ENCODE measurements at places on chromosomes 3 and 15.

GRCh38 chr15:44489464-44489863 lies 47.5 kb upstream of the EIF3J start:
- no peak for DNase-seq

DNA sequence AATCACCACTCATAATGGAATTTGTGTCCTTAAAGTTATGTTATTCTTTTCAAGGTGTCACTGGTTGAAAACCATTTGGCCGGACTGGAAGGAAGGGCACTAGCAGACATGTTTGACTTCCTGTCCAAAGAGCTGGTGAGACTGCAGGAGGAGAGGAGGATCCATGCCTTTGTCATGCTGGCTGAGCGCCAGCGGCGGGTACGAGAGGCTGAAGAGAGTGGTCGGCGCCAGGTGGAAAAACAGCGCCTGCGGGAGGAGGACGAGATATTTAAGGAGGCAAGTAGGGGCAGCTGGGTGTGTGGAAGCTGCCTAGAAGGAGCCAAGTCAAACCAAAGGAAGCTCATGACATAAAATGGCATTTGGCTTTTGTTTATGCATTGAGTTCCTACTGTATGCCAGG lies 38.0 kb upstream of the NR1I2 start:
- DNase-seq = no peak

DNA sequence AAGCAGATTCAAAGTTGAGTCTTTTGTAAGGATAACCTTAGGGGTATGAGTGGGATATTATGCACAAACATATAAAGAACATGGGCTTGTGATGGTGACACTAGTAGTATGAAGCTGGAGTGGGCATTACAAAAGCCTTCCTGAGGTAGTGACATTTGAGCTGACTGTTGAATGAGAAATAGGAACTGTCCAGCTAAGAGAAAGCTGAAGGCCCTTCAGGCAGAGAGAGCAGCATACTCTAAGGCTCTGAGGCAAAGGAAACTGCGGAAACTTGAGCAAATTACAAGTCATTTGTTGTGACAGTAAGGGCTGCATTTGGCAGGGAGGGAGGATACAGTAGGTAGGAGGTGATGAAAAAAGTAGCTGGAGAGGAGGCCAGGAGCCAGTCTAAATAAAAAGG lies 190.7 kb upstream of the CD96 start:
- DNase-seq = no peak

- no peak for DNase-seq
Measured at GRCh38 chr15:50059883-50060282, 59.1 kb downstream of the ATP8B4 start.

- DNase-seq = no peak
Measured at GRCh38 chr3:65532215-65532614, 506.5 kb downstream of the MAGI1 start.

DNA sequence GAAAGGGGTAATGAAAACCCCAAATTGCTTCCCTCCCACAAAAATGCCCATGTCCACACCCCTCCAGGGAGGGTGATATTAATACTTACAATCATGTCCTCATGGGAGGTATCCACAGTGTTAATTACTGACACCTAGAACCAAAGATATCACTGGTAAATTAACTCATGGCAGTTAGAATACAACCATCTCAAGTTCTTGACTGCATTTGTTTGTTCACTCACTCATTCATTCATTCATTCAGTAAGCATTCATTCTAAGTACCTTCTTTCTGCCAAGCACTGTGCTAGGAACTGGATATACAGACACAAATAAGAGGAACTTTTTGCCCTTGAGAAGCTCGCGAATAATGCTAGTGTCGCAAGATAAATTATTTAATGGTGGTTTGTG lies 3.0 kb downstream of the SEC13 start:
- no peak for DNase-seq

- no peak for DNase-seq
Measured at GRCh38 chr15:60389261-60390077, 8.3 kb downstream of the ANXA2 start.

DNA sequence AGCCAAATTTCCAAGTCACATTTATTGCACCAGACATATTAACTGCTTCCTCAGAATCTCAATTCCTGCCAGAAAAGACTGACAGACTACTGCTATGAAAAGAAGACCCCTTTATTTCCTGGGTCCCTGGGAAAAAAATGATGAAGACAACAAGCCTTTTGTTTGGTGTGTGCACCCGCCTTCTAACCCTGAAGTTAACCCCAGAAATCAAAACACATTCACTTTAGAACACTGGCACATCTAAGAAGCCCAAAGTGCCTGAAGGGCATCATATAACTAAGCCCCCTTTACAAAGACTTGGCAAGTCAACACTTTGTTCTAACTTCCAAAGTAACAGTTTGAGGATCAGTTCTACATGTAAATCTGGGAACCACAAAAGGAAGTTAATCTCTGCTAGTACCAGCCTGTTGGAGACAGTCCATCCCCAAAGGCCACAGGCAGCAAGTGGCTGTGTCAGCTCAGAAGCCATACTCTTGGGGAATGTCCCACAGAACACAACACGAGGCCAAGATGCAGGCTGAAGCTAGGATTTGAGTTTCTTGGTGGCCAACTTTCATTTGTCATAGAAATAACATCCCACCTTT lies 16.3 kb upstream of the ATP1B3 start:
- no peak for DNase-seq

DNA sequence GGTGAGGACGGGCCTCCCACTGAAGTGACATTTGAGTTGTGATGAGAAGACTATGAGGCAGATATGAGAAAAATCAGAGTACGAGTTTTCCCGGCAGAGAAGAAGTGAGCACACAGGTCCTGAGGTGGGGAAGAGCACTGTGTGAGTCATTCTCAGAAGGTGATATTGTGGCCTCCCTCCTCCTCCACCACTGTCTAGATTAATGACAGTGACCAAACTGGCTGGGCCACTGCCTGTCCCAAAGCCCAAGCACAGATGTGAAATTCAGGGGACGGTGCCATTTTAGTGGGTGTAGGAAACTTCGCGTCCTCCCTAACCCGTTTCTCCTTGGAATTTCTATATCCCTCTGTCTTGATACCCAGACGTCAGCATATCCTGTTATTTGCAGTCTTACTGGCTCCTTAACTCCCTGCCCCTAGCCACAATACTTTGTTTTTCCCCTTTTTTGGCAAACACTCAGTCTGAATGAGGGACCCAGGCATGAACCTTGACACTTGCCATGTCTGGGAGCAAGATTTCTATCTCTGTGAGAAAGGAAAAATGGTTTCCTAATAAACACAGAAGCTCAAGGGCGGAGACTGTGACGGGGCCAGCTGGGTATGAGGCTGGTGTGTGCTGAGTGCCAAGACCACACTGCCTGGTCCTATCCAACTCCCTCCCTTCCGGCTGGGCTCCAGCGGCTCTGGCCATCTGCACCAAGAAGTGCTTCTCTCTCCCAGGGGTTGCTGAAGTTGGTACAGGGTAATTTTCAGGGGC lies 15.2 kb downstream of the PRICKLE2 start:
- DNase-seq = no peak

DNA sequence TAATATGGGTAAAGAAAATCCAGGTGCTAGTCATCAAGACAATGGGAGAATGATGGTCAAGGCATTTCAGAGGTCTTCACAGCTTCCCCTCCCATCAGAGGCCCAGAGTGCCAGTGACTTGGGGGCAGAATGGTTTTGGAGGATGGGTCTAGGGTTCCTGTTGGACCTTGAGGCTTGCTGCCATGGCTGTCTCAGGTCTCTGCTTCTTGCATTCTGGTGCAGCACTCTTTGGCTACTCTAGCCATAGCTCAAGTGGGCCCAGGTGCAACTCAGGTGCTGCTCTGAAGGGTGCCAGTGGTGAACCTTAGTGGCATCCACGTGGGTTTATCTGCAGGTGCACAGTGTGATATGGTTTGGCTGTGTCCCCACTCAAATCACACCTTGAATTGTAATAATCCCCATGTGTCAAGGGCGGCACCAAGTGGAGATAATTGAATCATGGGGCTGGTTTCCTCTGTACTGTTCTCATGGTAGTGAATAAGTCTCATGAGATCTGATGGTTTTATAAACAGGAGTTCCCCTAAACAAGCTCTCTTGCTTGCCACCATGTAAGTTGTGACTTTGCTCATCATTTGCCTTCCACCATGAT lies 48.5 kb upstream of the PEX5L start:
- DNase-seq = no peak

DNA sequence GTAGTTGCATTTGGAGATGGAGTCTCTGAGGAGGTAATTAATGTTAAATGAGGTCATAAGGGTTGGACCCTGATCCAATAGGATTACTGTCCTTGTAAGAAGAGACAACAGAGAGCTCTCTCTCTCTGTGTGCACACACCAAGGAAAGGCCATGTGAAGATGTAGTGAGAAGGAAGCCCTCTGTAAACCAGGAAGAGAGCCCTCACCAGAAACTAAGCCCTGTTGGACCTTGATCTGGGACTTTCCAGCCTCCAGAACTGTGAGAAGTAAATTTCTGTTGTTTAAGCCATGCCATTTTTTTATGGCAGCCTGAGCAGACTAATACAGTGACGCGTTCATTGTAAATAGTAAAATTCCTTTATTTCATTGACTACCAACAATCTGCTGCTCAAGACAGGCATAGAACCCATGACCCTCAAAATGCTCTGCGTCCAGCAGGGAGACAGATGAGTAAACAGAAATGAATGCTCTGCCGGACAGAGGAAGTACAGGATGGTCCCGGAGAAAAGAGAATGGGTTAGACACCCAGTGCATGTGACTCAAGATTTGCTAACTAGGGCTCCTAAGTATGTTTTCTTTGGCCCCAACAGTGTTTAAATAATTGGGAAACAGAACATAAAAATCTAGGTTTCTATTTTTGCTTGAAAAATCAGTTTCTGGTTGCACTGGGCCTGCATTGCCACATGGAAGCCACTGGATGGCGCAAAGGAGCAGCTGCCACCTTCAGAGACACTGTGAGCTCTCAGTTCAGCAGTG lies 37.9 kb upstream of the TNFAIP8L3 start:
- DNase-seq = peak; percentile 33

GRCh38 chr3:32309654-32310242 lies 71.3 kb downstream of the CMTM8 start:
- no peak for DNase-seq

DNA sequence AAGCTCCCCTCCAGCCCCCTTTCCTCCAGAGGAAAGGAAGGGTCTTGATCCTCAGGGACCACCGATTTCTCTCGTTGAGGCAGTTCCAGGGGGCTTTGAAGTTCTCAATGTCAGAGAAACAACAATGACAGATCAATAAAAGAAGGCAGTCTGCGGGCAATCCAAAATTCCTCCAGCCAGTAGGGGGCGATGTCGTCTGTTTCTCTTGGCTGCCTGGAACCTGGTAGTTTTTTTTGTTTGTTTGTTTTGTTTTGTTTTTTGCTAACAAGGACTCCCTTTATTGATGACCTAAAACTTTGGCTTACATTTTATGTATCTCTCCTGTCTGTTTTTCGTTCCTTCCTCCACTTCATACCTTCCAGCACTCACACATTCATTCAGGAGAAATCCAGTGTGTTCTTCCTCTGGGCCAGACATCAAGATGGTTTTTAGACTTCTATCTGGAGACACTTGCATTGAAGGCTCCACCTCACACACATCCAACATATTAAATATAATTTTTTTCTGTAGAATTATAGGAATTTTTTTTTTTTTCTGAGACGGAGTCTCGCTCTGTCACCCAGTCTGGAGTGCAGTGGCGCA lies 276.6 kb downstream of the RPLP1 start:
- DNase-seq = peak; percentile 53

DNA sequence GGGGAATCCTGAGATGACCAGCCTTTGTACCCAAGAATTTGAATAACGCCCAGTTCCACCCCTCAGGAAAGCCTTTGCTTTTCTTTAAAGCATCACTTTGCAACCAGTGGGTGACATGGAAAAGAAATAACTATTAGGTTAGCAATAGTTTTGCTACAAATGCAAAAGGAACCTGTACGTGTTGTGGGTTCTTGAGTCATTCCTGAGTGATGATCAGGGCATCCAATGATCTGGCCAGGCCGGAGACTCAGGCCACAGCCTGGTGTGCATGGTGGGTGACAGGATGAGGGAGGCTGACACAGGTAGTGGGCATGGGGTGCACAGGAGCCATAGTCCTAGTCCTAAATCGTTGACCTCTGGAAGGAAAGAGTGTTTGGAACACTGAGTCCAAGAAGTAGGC lies 321.4 kb upstream of the IL12A start:
- no peak for DNase-seq

DNA sequence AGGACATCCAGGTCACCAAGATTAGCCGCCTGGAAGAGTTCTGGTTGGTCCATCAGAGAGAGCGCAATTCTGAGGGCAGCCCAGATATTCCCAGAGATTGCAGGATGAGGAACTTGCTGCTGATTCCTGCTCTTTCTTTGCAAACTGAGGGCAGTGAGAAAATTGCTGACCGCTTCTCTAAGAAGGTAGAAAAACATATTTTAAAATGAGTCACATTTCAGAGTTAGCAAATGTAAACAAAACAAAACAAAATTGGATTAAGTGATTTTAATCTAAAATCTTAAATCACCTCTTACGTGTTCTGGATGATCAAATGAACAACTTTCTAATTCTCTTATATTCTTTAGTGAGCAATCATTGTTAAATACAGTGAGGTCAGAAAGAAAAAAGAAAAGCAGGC lies 149.0 kb downstream of the USP13 start:
- DNase-seq = no peak

DNA sequence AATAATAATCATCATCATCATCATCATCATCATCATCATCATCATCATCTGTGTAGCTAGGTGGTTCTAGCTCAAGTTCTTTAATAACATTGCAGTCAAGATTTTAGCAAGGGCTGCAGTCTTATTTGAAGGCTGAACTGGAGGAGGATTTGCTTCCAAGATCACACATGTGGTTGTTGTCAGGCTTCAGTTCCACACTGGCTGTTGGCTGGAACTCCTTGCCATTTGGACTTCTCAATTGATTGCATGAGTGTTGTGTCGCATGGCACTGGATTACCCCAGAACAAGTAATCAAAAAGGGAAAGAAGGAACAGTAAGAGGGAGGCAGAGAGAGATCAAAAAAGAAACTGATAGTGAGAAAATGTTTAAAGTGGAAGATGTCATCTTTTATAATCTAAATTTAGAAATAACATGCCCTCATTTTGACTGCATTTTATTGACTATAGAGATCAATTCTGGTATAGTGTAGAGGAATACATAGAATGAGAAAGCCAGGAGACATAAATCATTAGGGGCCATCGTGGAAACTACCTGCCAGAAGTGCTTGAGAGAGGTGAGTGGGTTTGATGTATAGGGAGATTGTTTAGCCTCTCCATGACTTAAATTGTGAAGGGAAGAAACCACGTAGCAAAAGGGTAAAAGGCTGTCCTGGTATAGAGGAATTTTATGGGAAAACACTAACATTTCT lies 346.6 kb upstream of the RBMS3 start:
- no peak for DNase-seq

GRCh38 chr3:192930577-192930976 lies 12.9 kb upstream of the MB21D2 start:
- no peak for DNase-seq

DNA sequence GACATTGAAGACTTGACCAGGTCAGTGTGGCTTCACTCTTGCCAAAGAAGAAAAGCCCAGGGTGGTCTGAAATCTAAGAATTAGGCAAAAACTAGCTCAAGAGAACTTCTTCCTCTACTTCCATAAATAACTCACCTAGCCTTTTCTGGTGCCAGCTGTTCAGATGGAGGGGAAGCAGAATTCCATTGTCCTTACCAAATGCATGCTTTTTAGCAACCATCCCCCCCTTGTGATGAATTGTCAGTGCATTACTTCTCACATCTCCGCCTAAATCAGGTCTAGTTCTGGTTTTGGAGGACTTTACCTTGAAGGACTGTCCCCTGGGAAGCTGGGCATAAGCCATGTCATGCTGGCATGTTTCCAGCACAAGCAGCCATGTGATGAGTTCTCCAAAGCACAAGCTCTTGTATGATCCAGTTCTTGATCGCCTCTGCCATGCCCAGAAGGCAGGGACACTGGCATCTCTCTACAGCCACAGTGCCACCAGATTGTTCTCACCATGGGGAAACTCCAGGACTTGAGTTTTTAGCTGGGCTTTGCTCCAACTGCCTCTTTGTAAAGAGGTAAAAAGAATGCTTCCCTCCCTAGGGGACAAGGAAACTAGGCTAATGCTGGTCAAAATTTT lies 96.4 kb upstream of the IL12A start:
- no peak for DNase-seq

Measured in germinal center (tissue), 1 donor.